ENCODE measurements at places on chromosomes 2 and 18.

- no peak for DNase-seq
Observed at GRCh38 chr18:63508596-63508995, 31.8 kb downstream of the SERPINB5 start.

- no peak for DNase-seq
Observed at GRCh38 chr2:170408461-170409163, 230.7 kb downstream of the MYO3B start.

DNA sequence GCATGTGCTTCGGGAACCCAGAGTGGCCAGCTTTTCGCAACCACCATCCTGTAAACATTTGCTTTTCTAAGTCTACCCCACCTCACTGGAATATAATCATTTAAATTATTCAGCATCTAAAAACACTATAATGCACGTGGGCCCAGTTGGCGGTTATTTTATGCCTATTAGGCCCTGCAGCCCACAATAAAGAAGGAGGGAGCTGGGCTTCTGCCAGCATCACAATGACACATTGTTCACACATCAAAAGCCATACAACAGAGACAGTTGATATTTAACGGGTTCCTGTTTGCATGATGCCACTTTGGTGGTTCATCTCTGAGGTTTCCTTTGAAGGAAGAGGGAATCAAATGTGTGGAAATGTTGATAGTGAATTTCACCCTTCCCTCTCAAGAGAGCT, 916.0 kb upstream of the CELF4 start:
- no peak for DNase-seq

DNA sequence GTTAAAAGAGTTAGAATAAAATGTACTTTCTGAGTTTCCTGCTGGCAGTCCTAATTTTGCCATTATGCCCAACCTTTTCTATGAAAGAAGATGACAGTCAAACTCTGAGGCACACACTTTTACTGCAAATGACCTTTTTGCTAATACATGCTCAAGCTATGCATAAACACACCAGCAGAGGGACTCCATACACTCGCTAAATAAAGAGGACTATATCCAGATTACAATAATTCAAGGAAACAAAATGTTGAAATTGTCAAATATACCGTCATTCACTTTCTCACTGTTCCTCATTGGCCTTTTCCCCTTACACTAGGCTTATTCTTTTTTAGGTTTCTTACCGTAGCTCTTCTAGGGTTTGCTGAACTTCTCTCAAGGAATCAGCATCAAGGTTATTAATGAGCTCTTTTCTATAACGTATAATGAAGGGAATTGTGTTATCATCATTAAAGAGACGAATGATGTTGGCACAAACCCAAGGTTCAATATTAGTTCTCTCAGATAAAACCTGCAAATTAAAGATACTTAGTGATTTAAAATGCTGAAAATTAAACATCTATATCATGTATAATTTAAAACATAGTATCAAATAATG, 25.7 kb downstream of the SRBD1 start:
- no peak for DNase-seq

DNA sequence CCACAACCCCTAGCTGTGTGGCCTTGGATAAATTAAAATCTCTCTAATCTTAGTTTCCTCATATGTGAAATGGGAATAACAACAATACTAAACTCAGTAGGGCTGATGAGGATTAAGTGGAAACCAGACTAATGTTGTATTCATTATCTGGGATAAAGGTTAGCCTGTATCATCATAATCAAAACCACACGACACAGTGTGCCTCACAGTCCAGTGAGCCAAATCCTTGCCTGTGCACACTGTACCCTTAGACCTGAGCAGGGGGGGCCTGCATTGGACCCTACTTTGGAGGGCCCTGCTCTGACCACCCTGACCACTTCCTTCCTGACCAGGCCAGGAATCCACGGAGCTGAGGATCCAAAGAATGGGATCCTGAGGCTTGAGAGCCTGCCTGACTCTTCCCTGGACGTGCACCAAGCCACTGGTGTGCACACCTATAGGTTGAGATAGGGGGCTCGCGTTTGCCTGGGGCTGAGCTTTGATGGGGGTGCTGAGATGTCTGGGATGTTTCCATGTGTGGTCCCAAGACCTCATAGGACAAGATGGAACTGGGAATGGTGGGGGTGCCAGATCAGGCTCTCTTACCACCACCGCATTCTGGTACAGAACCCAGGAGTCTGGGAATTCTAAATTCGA, 69.7 kb downstream of the TGOLN2 start:
- DNase-seq, result no peak

GRCh38 chr2:102442967-102443828, 20.2 kb downstream of the IL18RAP start:
- peak; percentile 30 for DNase-seq

DNA sequence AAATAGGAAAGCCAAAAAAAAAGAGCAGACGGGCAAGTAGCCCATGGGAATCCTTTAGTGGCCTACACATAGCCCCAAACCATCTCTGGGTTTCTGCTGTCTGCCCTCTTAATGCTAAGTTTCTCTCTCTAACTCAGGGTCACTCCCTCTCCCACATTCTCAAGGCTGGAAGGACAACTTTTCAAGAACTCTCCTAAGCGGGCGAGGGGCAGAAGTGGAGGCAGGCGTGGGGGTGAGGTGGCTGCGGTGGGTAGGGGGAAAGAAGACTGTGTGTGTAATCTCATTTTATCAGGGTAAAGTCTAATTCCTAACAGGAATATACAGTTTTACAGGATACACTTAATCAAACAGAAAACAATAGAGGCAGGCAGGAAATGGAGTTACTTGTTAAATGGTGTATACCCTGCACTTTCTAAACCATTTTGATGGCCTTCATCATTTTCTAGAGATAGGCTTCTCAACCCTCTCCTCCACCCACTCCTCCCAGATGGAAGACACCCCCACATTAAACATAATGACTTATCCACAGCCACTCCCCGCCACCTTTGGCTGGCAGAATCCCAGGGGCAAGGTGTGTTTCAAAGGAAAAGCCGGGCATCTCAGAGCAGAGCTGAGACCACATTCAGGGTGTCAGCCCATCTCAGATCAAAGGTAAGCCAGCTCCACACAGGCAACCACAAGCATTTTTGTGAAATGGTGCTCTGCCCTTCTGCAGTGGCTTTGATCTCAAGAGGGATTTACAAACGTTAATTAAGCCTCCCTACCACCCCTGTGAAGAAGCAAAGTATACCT, 6.8 kb downstream of the SMAD7 start:
- DNase-seq, result no peak

DNA sequence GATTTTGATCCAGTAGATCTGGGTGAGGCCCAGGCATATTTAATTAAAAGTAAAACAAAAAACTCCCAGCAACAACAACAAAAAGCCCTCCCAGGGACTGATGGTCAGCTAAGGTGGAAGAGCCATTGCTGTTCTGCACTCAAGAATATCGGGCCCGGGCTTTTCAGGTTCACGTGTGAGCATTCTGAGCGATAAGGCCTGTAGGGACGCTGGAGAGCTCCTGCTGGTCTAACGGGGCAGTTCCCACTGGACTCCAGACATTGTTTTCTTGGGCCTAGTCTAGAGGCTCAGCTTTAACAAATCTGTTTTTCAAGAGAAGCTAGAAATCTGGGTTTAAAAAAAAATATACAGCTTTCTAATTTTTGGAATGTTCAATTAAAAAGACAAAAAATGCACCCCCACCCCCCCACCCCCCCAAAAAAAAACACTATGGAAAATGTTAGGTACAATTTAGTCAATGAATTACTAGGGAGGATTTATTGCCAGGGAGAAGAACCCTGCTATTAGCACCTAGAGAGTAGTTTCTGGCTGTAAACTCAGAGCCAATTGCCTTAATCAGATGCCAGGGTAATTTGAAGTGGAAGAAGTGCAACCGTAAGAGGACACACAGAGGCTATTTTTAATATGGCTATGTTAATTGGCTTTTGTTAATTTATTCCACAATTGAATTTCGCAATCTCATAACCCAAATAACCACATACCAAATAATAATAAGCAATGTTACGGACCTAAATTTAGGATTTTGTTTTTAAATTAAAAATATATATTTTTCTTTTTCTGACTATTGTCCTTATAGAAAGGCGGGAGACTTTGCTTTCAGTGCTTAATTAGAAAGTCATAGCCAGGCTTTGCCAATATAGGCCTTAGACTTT, 78.9 kb downstream of the MAP4K4 start:
- no peak for DNase-seq

DNA sequence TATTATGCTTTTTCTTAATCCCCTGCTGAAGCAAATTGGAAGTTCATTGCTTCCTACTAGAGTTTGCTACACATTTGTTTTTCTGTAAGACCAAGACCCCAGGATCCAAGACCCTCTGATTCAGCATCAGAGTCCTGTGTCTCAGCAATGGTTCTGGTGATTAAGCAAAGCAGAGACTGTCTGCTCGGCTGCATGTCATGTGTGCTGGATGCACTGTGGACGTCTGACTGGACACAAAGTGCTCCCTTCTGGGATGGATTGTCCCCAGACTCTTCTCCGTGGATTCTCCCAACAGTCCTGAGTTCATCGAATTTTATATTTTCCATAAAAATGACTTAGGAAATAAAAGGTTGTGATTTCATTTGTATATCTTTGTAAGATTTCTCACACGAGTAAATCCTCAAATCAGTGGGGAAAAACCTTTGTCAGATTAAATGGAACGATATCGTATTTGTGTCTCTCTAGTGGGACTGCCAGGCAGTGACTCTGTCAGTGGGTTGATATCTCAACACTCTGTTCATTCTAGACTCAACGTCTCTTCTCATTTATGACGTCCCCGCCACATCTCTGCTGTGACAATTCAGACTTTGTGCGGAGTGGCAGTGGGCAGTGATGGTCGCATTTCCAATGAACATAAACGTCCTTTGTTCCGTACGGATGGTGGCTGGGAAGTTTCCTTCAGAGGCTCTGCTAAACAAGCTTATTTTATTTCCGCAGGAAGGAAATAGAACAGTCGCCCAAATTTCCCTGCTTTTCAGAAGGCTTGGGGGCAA, 58.6 kb downstream of the NCAPH start:
- no peak for DNase-seq

- DNase-seq, result no peak
Observed at GRCh38 chr2:237194081-237194480, 108.4 kb downstream of the COPS8 start.

DNA sequence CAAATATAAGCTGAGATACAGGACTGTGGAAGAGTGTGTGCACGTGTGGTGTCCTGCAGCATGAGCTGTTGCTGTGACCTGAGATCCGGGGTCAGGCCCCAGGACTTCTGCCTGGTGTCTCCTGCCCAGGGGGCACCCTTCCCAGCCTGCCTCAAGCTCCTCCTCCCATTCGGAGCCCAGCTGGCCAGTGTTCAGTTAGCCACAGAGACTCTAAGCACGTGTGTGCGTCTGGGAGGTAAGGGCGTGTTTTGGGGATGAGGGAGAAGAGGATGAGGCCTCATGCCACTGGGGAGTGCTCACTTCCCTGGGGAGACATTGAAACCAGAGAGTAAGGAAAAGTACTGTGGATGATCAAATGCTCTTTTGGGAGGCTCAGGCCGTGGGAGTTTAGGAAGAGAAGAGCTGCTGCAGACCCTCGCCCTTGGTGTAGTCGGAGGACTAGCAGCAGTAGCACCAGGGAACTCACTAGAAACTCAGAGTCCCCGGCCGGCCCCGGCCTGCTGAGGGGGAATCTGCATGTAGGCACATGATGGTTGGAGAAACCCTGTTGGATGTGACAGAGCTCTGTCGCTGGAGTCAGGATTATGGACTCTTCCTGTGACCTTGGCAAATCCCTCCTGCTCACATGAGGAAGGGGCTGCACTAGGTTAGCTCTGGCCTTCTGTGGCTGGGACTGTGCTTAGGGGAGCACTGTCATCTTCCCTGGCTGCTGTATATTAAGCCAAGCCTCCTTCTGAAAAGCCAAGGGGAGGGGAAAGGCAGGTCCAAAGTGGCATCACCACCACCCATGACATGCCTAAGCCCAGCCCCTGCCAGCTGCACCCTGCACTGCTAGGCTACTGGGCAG, 231.1 kb downstream of the DYSF start:
- no peak for DNase-seq

DNA sequence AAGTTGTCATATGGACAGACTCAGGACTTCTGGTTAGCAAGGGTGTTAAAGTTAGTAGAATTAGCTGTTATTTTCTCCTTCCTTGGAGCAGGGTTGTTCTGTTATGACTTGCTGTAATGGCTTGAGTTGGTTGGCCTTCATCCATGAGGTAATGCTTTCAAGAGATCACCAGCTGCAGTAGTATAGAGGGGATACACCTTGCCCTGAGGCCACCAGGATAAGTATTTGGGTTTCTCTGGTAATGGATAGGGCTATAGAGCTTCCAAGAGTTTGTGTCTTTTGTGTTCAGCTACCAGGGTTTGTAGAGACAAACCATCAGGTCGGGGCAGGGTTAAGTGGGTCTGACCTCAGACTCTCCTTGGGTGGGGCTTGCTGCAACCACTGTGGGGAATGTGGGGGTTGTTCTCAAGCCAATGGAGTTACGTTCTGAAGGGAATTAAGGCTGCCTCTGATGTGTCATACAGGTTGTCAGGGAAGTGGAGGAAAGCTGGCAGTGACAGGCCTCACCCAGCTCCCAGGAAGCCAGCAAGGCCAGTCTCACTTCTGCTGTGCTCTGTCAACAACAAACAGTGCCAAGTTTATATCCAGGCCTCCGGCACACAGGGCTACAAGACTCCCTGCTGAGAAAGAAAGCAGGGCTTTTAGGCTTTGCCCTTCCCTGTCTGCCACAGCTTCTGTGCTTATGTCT, 356.6 kb downstream of the SPAG16 start:
- DNase-seq, result no peak

DNA sequence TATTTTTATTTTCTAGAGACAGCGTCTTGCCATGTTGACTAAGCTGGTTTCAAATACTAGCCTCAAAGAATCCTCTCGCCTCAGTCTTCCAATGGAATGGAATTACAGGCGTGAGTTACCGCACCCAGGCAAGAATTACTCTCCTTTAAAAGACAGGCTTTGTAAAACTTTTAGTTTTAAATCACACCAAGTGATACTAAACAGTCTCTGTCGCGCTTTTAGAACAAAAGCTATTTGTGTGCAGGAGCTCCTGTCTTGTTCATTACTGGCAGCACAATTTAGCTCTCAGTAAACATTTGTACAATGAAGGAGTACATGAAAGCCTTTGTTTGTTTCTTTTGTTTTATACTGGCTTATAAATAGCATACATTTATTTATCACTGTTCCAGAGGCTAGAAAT, 1719.2 kb upstream of the PIK3C3 start:
- DNase-seq, result no peak

GRCh38 chr2:174172802-174173355, 75.5 kb downstream of the OLA1 start:
- DNase-seq, result no peak

GRCh38 chr2:226023383-226023782, 623.9 kb downstream of the NYAP2 start:
- no peak for DNase-seq

Data from central memory CD8-positive, alpha-beta T cell (primary cell).